ENCODE measurements at places on chromosomes 2 and 18.

DNA sequence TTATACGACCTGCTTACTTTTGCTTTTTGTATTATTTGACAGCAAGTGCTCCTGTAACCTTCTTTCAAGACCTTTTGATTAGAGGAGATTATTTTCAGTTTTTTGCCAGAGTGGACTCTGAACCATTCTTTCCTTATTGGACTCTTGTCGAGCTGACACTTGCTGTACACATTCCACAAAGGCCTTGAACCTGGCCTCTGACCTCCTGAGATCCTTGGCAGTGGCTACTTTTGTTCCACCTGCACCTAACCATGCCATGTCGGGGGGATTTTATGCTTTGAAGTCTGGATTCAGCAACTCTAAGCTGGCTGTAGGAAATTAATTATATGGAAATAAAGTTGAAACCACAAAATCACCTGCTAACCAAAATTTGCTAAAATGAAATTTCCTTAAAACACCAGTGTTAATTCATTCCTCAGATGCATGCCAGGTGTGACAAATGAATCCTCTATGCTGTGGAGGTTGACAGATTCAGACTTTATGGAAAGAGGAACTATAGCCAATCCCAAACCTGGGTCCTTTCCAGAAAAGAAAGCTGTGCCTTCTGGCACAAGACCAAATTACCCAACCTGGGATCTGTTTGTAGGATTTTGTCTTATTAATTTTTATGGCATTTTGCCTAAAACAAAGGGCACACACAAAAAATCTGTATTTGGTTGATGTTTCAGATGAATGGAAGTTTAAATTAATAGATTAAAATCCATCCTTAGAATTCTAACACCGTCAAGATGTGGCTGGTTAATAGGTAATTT is 110.4 kb downstream of the CDC42EP3 start:
- no peak for DNase-seq

GRCh38 chr2:190270298-190270697 is 49.3 kb downstream of the HIBCH start:
- no peak for DNase-seq

DNA sequence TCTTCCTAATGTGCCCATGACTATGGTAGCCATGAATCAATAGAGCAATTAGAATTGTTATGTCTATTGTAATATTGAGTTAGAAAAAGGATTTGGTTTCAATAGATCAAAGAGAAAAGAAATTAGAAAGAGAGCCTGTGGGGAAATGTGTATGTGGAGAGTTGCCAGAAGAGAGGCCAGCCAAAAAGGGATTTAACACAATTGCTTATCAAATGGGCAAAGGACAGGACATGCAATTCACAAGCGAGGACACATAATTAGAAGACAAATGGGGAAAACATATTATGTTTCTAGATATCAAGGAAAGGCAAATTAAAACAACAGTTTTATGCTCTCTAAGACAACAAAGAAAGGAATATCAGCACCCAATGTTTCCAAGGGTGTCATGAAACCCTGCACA is 403.2 kb upstream of the KLHL29 start:
- DNase-seq: no peak

GRCh38 chr18:24913507-24914170 is 438.3 kb downstream of the ZNF521 start:
- DNase-seq: no peak

GRCh38 chr18:32469691-32470459 is 807 bp downstream of the GAREM1 start:
- DNase-seq: no peak

DNA sequence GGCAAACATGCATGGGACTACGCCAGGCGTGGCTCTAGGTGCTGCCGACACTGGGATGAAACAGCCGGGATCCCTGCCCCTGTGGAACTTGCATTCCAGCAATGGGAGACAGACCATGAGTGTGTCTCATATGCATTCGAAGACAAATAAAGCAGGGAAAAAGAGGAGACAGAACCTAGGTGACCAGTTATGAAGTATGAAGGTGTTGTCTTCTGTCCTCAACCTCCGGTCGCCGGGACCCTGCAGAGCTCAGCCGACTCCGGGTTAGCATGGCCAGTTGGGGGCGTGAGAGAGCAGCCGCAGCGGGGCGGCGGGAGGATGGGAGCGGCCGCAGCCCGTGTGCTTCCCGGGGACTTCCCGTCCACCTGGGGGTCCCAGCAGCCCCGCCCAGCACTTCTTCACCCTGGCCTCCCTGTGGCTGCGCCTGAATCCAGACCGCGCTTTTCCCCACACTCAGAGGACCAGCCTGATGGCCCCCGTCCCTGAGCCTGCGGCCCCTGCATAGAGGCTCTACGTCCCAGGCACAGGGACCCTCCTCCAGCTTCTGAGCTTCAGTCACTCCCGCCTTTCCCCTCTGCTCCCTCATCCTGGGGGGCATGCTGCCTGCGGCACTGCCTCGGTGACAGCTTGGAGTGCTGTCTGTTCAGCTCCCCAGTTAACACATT is 11.4 kb downstream of the ID2 start:
- no peak for DNase-seq

- no peak for DNase-seq
Observed at GRCh38 chr2:219707496-219708285, 80.3 kb downstream of the SLC4A3 start.

GRCh38 chr2:118614841-118615271 is 232.6 kb downstream of the EN1 start:
- no peak for DNase-seq

DNA sequence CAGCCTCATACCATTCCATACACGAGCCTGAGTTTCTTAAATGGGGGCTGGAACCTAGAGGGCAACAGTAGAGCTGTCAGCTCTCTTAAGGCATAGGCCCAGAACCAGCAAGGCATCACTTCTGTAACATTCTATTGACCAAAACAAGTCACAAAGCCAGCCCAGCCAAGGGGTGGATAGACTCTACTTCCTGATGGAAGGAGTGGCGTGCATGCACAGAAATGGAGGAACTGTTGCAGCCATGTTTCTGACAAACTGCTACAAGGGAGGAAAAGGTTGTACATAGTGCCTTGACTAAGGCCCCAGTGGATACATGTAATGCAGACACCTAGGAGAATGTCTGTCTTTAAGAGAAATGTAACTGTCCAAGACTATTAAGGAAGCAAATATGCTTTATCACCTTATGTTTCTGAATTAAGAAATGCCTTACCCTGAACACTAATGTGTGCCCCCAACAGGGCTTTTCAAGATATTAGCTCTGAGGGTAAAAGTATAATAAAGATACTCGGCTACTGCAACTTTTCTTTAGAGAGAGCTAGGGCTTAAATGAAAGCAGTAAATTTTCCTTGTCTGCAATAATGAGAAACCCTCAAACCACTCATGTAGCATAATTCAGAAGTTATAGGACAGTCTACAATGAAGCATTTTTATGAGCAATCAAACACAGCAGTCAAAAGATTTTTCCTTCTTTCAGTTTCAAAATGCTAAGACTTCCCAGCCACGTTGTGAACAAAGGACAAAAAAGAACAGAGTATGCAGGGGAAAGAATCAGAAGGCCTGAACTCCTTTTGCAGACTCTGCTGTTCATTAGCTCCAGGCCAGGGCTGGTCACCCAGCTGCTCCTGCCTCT is 35.1 kb upstream of the CDC42EP3 start:
- no peak for DNase-seq

DNA sequence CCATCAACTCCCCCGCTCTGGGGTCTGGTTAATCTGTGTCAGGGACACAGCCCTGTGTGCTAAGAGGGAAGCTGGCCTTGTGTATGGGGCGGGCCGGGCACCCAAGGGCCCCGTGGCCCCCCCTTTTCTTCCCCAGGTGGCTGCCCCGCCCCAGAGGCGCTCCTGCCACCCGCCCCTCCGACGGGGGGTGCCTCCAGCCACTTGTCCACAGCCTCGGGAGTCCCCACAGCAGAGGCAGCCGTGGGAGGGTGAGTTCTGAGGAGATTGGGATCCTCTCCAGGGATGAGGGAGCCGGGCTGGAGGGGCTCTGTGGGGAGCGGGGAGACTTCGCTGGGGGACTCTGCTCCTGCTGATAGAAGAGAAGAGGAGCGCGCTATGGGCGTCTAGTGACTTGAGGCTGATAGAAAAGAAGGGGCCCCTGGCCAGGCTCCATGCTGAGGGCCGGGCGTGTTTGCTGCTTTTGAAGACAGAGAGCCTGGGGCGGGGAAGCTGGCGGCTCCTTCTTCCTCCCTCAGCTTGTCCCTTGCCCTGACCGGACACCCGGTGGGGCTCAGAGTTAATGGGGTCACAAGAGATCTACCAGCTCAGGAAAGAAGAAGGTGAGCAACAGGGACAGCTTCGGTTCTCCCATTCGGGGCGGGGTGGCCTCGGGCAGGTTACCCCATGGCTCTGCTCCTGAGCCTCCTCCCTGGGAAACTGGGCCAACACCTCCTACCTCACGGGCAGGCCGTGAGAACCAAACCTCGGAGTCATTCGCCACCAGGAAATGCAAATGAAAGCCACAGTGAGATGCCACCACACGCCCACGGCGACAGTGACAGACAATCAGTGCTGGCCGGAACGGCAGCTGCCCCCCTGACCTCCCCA is 89.4 kb upstream of the TAF1B start:
- no peak for DNase-seq

GRCh38 chr2:138239902-138240491 is 261.6 kb upstream of the SPOPL start:
- DNase-seq: no peak

- DNase-seq: no peak
Observed at GRCh38 chr2:172106108-172106961, 3.6 kb upstream of the DLX2 start.

GRCh38 chr18:63832470-63832869 is 55.0 kb upstream of the SERPINB2 start:
- DNase-seq: no peak

GRCh38 chr2:73075477-73076373 is 4.2 kb upstream of the SFXN5 start:
- DNase-seq: no peak

GRCh38 chr2:241976296-241976695 is 106.8 kb downstream of the RTP5 start:
- DNase-seq: no peak

DNA sequence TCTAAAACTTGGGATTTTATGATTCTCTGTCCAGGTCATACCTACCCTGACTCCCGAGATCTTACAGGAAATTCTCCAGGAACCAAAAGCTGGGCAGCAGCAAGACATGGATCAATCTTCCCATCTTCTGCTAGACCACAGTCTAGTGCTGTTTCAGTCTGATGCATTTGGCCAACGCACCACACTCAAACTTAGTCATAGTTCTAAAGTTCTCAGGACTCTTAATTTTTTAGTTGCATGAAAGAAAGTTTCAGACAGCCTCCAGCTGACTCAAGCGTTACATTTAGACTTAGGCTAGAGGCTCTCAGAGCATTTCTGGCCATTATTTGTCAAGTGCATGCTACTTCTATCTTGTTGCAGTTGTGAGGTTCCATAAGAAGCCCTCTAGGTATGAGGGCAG is 230.1 kb upstream of the CCDC150 start:
- no peak for DNase-seq

- DNase-seq: no peak
Observed at GRCh38 chr2:42879913-42880737, 87.7 kb upstream of the HAAO start.

GRCh38 chr18:26875040-26875654 is 9.6 kb upstream of the AQP4 start:
- DNase-seq: no peak

GRCh38 chr2:176066645-176067588 is 16.8 kb downstream of the EVX2 start:
- no peak for DNase-seq

DNA sequence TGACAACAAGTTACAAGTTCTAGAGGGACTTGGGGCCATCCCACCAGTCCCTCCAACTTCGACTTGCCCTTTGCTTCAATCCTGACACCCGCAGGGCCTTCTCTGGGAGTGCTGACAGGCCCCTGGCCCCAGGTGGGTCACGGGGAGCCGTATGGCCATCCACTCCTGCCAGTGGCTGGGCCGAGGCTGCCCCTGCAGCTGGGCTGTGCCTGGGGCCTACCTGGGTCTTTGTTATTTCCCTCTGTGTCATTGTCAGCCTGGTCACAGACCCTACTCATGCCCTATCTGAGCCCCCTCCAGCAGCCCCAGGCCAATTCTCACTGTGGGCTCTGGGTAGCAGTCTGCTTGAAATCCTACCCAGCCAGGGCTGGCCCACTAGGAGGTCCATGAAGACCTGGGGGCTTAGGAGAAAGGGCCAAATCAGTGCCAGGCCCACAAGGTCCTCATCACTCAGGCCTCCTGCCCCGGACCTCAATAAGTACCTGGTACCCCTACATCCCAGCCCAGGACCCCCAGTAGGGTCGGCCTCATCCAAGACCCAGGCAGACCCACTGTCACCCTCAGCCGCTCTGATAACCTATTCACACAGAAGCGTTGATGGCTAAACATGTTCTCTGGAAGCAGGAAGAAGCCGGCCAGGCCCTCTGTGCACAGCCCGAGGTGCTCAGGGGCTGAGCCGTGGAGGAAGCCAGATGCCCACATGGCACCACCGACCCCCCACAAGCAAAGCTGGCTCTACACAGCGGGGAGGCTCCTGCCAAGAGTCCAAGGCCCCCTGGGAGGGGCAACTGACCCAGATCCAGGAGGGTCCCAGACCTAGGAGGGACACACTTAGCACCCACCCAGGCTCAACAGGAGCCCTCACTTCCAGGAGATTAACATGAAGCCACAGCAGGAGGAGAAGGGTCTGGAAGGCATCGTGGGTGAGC is 57.7 kb downstream of the BIN1 start:
- no peak for DNase-seq

DNA sequence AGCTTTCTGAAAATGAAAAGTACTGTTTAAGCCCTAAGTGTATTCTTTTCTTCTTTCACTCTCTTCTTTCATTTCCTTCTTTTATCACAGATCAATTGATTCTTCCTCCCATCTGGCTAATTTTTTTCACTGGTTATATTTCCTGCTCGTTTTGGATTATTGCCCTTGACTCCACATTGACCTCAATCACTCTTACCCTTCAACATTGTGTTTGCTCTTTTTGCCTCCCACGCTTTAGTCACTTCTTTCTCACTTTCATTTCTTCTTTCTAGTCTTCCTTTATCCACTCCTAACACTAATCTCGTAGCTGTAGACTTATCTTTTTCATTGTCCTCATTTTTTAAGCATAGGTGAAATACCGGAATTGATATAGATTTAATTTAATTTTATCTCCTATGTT is 320.3 kb upstream of the VRK2 start:
- DNase-seq: no peak

DNA sequence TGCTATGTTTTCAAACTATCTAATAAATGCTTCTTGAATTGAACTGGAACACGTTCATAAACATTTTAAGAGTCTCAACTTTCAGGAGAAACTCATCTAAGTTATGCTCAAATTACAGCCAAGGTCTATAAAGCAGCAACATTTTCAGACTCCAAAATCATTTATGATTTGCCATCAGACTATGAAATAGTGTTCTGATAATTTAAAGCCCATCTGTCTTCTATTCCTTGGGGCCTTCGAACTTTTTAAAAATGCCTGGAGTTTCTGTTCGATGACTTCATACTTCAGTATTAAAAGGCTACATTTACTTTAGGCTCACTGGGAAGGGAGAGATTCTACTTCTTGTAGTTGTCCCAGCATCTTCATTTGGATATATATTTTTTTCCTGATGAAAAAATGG is 73.6 kb upstream of the NXPH2 start:
- DNase-seq: no peak
